ENCODE measurements at places on chromosomes 7 and 10.
A peak's percentile ranks its signal among the peaks of the same experiment; 100 is the strongest.

DNA sequence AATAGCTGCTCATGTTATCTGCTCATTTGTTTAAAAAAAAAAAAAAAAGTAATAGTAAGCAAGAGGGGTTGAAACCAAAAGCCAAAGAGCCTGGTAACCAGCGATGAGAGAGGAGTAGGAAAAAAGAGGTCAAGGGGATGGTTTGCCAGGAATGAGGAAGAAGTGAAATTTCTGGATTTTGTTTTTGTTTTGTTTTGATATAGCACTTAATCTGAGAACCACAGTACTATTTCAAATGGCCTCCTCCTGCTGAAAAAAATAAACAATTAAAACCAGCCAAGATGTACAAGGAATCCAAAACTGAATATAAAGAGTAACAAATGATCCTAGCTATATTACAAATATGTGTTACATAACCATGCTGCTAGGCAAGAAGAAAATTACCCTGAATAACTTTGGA, 213.1 kb downstream of the FGFR2 start:
- no peak for DNase-seq

DNA sequence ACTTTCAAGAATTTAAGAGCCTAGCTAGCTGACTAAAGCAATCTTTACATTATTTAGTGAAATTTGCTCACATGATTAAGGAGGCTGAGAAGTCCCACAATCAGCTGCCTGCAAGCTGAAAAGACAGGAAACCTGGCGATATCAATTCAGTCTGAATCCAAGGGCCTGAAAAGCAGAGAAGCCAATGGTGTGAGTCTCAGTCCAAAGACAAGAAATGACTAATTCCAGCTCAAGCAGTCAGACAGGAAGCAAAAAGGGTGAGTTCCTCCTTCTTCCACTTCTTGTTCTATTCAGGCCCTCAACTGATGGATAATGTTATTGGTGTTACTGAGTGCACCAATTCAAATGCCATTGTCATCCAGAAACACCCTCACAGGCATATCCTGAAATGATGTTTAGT, 1231.6 kb upstream of the CELF2 start:
- no peak for DNase-seq

DNA sequence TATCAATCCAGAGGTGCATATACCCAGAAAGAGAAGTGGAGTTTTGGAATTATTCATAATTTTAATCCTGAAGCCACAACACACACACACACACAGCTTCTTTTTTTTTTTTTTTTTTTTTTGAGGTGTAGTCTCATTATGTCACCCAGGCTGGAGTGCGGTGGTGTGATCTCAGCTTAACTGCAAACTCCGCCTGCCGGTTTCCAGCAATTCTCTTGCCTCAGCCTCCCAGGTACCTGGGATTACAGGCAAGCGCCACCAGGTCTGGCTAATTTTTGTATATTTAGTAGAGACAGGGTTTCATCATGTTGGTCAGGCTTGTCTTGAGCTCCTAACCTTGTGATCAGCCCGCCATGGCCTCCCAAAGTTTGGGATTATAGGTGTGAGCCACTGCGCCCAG, 35.4 kb downstream of the TET1 start:
- no peak for DNase-seq

GRCh38 chr10:377228-377627, 242.0 kb downstream of the ZMYND11 start:
- no peak for DNase-seq

DNA sequence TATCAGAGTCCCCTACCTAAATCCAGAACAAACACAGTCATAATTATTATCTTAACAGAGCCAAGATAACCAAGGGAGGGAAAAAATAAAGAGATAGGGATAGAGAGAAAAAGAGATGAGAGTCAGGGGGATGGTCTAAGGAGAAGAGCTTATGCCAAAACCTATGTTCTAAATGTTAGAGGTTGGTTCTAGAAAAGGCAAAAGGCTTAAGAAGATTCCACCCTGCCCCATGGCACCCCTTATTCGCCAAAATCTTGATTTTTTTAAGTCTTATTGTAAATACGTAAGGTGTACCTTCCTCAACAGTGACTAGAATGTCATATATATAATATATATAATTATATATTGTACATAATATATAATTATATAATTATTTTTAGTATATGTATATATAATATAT, 29.6 kb upstream of the CTNNA3 start:
- DNase-seq, result no peak

GRCh38 chr10:17344206-17344605, 110.2 kb downstream of the ST8SIA6 start:
- DNase-seq, result no peak

- DNase-seq, result peak; percentile 3
Measured at GRCh38 chr7:69067397-69067796, 530.9 kb upstream of the AUTS2 start.

GRCh38 chr10:101182936-101183335, 46.3 kb downstream of the LBX1 start:
- no peak for DNase-seq

GRCh38 chr7:69426705-69427104, 171.6 kb upstream of the AUTS2 start:
- no peak for DNase-seq

- DNase-seq, result no peak
Measured at GRCh38 chr10:79182781-79183467, 114.2 kb downstream of the ZMIZ1 start.

GRCh38 chr10:80292607-80293239, 3.3 kb upstream of the MAT1A start:
- DNase-seq, result no peak

GRCh38 chr10:51699145-51699474, 285 bp downstream of the CSTF2T start:
- no peak for DNase-seq

GRCh38 chr7:121557034-121557892, 161.2 kb upstream of the FAM3C start:
- no peak for DNase-seq

DNA sequence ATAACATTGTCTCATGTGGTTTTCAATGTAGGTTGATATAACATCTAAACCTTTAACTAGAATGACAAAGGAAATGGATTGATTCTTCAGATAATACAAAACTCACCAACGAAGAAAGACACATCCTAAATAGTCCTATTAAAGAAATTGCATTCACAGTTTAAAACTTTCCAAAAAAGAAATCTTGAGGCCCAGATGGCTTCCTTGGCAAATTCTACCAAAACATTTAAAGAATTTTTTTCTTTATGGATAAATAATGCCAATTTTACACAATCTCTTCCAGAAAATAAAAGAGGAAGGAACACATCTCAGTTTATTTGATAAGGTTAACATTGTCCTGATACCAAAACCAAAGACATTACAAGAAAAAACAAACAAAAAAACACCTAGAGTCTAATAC, 349.5 kb downstream of the CALN1 start:
- no peak for DNase-seq

- no peak for DNase-seq
Measured at GRCh38 chr7:21269021-21269420, 158.9 kb upstream of the SP4 start.

DNA sequence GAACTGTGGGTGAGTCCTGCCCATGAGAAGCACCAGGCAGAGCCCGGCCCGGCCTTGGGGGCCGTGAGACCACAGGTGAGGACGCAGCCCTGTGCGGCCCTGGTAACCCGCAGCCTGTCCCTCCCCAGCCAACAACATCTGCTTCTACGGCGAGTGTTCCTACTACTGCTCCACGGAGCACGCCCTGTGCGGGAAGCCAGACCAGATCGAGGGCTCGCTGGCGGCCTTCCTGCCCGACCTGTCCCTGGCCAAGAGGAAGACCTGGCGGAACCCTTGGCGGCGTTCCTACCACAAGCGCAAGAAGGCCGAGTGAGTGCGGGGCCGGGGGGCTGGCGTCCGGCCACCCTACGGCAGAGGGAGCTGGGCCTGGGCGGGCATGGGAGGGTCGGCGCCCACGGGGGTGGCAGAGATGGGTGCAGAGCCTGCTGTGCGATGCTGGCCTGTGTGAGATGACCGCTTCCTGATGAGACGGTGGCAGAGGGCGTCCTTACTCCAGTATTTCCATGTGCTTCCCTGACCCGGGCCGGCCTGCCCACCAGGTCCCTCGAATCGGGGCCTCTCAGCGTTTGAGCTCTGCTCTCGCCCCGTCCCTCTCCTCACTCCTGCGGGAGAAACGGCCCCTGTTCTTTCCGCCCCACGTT, 34.1 kb upstream of the FOXL3 start:
- DNase-seq, result no peak

- no peak for DNase-seq
Measured at GRCh38 chr7:142646386-142647140, 102.7 kb upstream of the PRSS1 start.

GRCh38 chr7:132247995-132248618, 328.2 kb downstream of the PLXNA4 start:
- DNase-seq, result no peak

DNA sequence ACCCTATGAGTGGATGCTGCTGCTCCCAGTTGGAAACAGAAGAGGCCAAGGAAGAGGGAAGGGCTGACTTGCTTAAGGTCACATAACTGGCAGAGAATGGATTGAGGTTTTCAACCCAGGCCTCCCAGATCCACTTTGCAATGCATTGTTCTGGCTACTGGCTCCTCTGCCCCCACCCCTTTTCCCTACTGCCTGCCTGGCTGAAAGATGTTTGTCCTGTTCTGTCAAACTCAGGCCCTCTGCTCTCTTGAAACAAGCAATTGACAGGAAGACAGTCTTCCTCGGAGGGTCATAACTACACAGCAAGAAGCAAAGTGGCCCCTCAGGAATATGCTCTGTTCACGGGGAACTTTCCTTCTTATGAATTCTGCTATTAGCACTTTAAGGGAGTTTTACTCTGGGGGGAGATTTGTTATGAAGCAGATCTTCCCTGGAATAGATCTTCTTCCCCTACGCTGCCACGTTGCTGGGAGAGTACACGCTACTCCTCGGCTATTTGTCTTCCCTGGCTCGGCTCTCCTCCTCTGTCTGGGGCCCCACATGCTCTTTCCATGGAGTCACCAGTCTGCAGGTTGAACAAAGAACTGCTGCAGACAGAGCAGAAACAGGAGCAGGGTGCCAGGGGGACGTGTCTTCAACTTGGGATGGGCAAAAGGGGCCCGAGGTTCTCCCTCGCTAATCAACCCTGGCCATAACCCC, 436.1 kb downstream of the TYW1 start:
- DNase-seq, result no peak

DNA sequence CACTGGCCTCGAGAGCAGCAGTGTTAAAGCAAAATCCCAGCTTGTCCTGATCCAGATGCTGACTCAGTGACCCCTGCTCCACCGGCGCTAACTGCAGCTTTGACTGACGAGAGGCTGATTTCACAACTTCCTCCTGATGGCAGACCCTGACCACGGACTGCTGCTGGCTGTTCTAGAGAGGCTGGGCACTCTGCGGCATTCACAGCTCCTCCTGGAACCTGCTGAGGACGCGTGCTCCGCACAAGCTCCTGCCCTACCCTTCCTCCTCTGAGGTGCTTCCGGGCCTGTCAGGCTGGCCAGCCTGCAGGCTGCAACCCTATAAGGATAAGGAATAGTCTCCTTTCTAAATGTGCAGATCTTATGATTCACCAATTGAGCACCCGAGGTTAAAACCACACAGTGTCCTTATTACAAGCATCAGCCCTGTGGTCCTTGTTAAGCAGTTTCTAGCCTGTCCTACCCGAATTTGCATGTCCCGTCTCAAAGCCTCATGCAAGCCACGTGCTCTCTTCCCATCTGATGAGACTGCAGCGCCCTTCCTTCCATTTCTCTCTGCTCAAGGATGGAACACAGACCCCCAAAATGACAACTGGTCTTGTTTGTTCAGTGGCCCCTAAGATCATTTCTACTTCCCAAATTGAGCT, 35.5 kb upstream of the NCAPG2 start:
- no peak for DNase-seq

GRCh38 chr10:28400681-28401080, 97.8 kb upstream of the MPP7 start:
- DNase-seq, result no peak

GRCh38 chr7:12303495-12303894, 92.4 kb downstream of the TMEM106B start:
- DNase-seq, result no peak

DNA sequence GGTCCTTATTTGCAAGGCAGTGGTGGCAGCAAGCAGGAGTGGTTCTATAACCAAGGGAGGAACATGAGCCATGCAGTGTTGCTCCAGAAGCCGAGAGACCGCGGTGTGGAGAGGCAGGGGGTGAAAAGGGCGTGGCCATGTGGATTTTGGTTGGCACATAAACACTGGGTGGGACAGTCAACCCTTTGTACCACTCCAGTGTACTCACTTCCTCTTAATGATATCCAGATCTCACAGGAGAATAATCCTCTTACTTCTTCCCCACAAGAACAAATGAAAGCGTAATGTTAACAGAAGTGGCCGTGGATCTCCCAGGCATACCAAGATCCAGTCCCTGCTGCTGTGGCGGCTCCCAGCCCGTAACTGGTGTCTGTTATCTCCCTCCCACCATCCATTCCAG, 42.4 kb downstream of the XRCC2 start:
- no peak for DNase-seq

DNA sequence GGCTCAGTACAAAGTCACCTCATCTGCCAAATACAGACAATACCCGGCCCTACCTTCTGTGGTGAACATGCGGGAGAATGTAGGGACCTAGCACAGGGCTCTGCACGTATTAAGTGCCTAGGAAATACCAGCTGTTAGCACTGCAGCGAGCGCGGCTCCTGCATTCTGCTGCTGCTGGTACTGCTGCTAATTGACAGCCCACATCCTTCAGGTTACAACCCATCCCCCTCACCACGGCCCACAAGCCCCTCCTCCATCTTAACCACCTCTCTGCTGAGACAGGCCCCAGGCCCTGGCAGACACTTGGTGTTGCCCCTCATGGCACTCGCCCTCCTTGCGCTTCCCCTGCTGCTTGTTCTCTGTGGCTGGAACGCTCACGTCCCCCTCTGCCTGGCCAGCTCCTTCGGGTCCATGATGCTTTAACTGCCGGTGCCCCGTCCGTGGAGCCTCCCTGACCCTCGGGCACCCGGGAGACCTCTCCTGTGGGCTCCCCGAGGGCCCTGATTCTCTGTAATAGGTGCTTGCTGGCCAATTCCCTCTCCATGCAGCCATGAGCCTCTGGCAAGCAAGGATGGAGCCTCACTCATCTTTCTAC, 53.3 kb upstream of the LOXL4 start:
- no peak for DNase-seq

DNA sequence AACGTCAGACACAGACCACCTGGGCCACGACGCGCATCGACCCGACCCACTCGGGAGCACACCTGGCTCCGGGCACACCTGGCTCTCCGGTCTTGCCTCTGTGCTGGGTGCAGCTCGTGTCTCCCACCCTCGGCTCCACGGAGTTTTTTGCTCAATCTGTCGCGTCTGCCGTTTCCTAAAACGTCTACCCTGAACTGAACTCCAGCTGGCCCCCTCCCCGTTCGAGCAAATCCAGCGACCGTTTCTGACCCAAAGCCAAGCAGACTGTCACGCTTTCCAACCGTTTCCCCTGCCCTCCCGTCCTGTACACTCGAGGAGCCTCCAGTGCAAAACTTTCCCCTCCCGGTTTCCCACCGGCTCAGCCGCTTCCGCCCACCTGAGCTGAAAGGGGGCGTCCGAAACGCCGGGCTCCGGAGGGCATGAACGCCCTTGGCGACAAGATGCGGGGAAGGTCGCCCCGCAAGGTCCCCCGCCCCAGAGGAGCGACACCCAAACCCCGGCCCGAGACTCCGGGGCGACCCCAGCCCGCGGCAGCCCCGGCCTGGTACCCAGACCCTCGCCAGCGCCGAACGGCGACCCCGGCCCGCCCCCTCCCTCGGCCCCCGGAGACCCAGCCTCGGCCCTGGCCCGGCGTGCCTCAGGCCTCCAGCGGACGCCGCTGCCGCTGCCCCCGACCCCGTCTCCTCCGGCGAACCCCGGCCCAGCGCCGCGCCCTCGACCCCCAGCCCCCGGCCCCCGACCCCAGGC, 557 bp downstream of the CYTH3 start:
- peak; percentile 27 for DNase-seq
